ENCODE measurements at places on chromosomes 12 and 14.
A peak's percentile ranks its signal among the peaks of the same experiment; 100 is the strongest.

- no peak for DNase-seq
Observed at GRCh38 chr14:30114051-30114450, 186.4 kb upstream of the PRKD1 start.

- peak; percentile 76 for DNase-seq
Observed at GRCh38 chr12:70645494-70646317, 8.5 kb upstream of the PTPRB start.

GRCh38 chr14:30681752-30682355, 59.7 kb downstream of the SCFD1 start:
- no peak for DNase-seq

DNA sequence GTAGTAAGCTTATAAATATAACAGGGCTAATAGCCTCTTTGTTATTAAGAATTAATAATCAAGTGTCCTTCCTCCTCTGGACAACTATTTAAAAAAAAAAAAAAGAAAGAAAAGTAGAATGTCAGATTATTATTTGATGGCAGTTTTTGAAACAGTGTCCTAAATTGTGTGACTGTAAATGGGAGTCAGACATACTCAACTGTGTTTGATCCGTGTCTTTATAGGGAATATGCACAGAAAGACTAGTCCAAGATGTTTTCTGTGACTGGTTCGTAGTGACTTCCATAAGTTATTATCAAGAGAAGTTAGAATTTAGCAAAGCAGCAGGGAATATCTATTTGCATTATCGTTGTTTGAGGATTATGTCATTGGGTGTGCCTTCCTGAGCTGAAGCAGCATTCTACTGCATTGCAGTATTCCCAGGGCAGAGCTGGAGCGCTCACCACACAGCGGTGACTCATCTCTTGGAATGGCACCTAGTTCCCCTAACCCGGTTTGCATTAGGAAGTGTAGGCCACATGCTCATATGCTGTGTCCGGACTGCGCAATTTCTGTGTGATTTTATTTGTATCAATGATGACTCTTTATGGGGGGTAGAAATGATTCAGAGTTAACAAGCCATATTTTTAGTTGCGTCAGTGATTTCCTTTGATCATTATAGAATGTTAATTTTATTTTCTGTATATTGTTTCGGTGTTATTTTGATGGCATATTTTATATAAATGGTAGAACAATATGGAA, 7.9 kb downstream of the DYNC1H1 start:
- no peak for DNase-seq

GRCh38 chr14:79602045-79602444, 609.3 kb downstream of the DIO2 start:
- DNase-seq = no peak

DNA sequence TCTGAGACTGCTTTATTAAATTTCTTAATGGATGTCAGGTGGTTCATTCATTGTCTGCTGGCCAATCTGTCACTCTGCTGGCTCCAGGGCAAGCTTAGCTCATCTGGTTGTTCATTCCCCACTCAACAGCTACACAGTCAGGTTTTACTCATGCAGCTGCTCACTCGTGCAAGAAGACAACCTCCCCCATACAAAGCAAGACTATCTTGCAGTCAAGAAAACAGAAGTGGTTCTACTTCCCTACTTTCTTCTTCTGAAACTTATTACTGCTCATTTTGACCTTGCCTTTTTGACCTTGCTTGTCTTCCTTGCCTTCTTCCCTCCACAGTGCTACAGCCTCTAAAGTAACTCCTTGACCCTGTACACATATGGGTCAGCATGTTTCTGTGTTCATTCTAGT, 277.9 kb downstream of the SSPN start:
- DNase-seq = no peak

DNA sequence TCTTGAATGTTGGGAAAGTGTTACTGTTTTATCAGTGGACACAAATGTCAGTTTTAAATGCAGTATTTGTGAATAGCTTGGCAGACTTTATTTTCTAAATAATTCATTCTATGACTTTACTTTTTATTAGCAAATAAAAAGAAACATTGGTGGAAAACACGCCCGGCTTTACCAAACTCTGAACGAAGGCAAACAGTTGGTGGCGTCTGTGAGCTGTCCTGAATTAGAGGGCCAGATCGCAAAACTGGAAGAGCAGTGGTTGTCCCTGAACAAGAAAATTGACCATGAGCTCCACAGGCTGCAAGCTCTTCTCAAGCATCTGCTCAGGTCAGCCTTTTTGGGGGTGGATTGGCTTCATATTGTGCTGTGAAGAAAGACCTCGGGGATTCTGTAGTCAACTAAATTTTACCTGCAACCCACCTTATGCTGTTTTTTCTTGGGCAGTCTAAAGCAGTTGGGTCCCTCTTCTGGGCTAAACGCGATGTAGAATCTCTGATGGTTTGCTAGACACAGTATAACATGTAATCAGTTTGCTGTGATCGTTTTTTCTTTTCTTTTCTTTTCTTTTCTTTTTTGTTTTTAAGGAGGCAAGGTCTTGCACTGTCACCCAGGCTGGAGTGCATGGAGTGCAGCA, 156.4 kb downstream of the ESR2 start:
- no peak for DNase-seq

GRCh38 chr14:67764496-67764895, 51.9 kb downstream of the ZFYVE26 start:
- DNase-seq = peak; percentile 15

DNA sequence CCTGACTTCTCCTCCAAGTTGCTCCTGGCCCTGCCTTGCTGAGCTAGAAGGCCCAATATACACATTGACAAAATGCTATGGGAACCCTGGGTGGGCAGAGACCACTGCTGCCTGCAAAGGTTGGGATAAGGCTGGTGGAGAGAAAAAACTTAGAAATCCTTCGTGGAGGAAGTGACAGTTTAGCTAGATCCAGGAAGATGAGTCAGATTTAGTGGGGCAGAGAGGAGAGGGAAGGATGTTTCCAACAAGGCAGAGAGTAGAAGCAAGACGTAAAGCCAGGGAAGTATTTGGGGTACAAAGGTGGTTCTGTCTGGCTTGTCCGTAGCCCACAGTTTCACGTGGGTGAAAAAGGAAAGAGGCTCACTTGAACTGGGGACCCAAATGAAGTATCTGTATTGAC, 69.0 kb upstream of the CLMN start:
- no peak for DNase-seq

GRCh38 chr14:59688224-59689170, 111.9 kb upstream of the CCDC175 start:
- no peak for DNase-seq

DNA sequence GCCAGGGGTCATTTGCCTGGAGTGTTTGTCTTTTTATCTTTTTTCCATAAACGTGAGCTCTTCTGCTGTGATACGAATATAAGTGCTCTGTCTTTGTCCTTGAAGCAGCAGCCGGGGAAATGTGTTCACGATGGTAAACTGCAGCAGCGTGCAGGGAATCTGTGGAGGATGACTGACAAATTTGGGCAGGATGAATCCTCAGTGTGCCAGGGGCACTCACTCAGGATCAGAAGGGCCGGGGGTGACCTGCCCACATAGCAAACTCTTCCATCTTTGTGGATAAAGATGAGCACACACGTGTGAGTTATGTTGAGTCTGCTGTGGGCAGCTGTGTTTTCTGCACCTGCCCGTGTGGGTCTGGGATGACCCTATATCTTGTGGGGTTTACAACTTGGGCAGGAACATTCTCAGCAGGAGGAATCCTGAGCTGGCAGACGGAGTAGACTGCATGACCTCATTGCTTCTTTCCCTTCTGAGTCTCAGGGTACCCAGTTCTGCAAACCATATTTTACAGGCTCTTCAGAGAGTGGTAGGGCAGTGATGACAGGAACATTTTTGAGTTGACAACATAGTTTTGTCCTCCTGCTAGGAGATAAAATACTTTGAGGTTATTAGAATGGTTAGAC, 711 bp downstream of the ANO4 start:
- no peak for DNase-seq

GRCh38 chr14:78674820-78675219, 504.6 kb downstream of the NRXN3 start:
- no peak for DNase-seq

DNA sequence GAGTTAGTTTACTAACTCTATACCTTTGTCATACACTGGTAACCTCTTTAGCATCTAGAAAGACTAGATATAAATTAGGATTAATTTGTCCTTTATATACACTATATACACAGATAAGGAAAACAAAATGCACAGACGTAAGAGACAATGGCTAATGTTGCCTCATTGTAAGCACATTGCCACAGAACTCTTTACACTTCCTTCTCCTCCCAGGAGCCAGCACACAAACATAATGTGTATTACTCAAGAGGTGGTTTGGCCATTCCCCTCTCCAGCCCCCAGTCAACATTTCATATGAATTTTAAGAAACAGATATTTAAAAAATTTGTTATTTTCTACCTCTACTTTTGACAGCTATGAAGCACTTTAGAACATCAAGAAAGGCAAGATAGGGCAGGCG, 131.4 kb upstream of the OR4E1 start:
- DNase-seq = no peak

- no peak for DNase-seq
Observed at GRCh38 chr12:47757364-47757839, 1.3 kb downstream of the RAPGEF3 start.

DNA sequence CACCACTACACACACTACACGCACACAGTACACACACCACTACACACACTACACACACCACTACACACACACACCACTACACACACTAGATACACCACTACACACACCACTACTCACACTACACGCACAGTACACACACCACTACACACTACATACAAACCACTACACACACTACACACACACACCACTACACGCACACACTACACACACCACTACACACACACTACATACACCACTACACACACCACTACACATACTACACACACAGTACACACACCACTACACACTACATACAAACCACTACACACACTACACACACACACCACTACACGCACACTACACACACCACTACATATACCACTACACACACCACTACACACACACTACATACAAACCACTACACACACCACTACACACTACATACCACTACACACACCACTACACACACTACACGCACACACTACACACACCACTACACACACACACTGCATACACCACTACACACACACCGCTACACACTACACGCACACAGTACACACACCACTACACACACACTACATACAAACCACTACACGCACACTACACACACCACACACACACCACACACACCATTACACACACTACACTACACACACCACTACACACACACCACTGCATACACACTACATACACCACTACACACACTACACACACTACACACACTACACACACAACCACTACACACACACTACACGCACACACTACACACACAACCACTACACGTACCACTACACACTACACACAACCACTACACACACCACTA, 11.7 kb downstream of the NOC4L start:
- no peak for DNase-seq

DNA sequence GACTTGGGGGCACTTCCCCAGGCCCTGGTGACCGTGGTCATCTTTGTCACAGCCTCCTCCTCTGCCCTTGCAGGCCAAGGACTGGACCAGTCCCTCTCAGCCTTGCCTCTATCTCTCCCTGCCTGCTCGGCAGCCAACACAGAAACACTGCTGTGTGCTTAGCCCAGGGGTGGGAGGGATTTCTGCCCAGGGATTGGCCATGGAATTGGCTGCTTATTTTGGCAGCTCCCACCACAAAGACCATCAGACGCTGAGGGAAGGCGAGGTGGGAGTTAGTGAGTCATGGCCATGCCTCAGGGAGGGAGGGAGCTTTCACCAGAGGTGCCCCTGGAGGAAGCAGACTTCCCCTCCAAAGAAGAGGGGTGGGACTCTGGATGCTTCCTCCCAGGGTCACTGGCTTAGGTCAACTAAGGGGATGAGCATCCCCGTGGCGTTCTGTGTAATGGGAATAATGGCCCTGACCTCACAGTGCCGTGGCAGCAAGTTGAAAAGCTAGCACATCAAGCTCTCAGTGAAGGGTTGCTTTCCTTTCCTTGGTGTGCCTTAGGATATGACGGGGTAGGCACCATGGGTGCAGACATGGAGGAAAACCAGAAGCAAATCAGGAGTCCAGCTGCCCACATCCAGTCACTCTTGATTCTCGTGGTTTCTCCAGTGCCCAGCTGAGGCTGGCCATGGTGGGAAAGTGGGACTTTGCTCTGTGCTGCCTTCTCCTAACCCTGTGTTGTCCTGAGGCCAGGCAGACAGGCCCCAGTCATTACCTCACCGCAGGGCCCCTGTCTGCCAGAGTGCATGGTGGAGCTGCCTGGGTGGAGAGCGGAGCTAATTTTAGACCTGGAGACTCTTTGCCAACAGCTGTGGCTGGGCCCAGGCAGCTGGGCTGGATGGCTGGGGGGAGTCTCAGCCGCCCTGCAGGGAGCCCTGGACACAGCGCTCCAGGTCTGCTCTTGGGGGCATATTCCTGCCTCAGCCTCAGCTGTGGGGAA, 21.4 kb downstream of the B4GALNT3 start:
- no peak for DNase-seq

GRCh38 chr14:99181804-99182520, 90.0 kb downstream of the BCL11B start:
- DNase-seq = no peak

- DNase-seq = no peak
Observed at GRCh38 chr12:89710873-89711750, 2.5 kb upstream of the ATP2B1 start.

DNA sequence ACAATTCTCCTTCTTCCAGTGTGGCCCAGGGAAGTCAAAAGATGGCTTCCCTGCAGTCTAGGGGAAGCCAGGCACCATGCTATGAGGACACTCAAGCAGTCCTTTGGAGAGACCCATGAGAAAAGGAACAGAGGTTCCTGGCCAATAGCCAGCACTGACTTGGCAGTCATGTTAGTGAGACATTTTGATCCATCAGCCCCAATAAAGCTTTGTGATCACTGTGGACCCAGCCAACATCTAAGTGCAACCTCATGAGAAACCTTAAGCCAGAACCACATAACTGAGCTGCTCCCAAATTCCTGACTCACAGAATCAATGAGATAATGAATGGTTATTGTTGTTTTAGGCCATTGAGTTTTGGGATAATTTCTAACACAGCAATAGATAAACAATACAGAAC, 51.0 kb upstream of the NAP1L1 start:
- no peak for DNase-seq

DNA sequence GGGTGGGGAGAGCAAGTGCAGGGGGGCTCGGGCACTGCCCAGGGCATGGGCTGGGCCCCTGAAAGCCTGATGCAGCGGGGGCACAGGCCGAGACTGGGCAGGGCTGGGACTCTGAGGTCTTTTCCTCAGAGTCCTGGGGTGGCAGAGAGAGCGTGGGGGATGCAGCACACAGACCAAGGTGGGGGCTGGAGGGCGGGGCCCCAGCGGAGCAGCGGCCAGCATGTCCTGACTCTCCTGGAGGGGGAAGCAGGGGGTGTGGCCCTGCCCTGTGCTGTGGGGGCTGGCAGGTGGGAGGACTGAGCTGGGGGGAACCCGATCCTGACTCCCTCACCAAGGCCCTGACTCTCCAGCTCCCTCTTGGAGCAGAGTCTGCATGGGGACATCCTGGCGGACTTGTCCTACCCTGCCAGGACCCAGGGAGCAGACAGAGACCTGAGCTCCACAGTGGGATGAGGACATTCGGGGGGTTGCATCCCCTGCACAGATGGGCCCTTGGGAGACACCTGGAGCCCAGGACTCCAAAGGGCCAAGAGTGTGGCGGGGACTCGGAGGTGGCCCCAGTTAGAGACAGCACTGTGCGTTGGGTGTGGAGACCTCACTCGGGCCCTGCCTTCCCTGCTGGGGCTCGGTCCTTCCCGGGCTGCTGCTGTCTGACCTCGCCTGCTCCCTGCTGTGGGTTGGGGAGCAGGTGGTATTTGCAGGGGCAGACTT, 326.1 kb downstream of the TMEM121 start:
- DNase-seq = no peak
